Brain microvascular endothelial cell (primary cell): ENCODE measurements at places on chromosomes 7 and 10.
A peak's percentile ranks its signal among the peaks of the same experiment; 100 is the strongest.

- DNase-seq = no peak
These were observed 9.6 kb downstream of the IL2RA start for GRCh38 chr10:6052247-6053221.

DNA sequence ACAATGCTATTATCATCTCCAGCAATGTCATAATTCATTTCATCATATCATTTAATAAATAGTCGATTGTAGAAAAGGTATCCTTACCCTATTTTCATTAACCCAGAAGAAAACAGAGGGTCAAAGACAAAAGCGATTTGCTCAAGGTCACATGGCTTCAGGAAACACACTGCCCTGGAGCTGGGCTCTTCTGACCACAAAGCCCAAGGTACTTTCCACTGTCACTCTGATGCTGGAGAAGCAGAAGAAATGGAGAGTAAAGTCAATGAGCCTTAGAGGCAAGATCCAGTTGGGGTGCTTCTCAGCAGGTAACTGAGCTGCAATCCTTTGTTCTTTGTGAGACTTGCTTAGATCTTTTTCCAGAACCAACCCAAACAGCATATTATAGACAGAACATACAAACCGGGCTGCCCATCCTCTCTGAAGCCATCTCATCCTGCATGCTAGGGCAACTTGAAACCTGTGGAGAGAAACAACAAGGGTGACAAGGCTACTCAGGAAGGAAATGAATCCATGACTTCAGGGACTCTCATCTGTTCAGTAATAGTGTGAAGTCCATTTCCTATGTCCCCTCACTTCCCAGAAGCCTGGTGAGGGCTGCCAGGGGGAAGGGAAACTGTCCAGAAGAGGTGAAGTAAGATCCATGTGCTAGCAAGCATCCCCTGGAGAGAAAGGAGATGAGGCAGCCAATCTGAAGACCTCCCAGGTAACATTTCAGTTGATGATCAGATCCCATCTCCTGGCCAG, 148.6 kb upstream of the SVIL start:
- no peak for DNase-seq

- no peak for DNase-seq
These were observed 183.2 kb downstream of the ADK start for GRCh38 chr10:74334221-74334620.

- no peak for DNase-seq
These were observed 252.0 kb downstream of the ELMO1 start for GRCh38 chr7:37196676-37197075.

DNA sequence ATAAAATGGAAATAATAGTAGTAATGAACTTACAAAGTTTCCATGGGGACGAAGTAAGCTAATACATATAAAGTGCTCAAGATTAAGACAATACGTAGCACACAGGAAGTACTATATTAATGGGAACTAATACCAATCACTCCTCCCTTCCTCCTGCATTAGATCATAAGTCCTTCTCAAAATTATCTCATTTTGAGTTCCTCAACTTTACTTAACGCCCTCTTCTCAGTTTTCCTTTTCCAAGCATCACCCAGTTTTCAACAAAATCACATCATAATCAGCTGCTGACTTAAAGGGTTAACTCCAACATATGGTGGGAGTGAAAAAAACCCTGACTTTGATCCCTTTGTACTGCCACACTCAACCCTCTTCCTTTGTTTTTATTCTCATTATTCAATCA, 24.4 kb downstream of the JMJD1C start:
- DNase-seq = no peak

DNA sequence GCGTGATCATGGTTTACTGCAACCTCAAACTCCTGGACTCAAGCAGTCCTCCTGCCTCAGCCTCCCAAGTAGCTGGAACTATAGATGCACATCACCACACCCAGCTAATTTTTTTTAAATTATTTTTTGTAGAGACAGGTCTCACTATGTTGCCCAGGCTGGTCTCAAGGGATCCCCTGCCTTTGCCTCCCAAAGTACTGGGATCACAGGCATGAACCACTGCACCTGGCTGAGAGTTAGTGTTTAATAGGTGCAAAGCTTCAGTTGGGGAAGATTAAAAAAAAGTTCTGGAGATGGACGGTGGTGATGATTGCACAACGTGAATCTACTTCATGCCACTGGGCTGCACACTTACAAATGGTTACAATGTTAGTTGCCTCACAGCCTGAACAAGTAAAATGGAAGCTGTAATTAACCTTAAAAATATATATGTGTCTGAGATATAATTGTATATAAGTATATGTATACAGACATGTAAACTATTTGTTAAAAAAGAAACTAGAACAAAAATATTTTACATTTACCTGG, 106.4 kb upstream of the ZNF438 start:
- no peak for DNase-seq

DNA sequence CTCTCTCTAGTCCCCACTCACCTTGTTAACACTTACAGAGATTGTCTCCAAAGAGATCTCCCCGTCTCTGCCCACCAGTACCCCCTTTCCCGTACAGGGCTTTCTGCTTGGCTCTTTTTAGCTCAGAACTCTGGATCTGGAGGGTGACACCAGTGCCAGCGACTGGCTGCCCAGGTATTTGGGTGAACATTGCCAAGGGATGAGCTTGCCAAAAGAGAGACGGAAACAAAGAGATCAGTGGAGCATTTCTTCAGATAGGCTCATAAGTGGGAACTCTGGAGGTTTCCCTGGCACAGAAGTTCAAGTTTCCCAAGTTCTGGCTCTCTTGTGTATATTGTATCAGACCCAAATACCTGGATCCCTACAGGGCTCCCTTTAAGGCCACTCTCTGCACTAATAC, 30.0 kb downstream of the STRIP2 start:
- no peak for DNase-seq

- no peak for DNase-seq
These were observed 45.5 kb upstream of the GPAM start for GRCh38 chr10:112229096-112229495.

DNA sequence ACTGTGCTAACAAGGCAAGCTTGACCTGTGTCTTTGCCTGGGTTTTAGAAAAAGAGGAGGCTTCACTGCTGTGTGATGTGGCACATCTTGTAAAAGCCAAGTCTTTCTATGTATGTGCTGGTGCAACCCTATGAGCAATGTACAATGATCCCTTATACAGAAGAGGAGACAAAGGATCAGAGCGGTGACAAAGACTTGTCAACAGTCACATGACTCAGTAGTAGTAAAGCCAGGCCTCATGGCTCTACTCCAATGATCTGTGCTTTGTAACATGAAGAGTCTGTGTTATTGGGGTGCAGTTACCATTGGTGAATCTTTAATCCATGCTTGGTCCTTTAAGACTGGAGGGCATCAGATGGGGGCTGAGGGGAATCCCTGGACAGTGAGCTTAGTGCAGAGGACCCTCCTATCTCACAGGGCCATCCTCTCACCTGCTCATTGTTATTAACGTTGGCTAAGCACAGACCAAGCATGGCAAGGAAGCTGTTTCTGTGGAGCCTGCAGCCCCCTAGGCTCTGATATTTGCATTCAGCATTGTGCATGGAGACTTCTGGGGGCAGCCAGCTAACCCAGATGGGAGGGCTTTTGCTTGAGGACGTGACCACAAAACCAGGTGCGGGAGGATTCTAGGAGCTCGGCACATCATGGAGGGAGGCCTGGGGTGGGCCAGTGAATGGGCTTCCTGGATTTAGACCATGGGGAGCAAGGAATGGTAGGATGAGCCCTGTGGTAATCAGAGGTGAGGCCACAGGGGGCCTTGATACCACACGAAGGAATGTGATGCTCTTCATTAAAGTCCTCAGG, 308.8 kb upstream of the ZNF32 start:
- no peak for DNase-seq

- no peak for DNase-seq
These were observed 424.7 kb upstream of the FOXK1 start for GRCh38 chr7:4257146-4258111.

DNA sequence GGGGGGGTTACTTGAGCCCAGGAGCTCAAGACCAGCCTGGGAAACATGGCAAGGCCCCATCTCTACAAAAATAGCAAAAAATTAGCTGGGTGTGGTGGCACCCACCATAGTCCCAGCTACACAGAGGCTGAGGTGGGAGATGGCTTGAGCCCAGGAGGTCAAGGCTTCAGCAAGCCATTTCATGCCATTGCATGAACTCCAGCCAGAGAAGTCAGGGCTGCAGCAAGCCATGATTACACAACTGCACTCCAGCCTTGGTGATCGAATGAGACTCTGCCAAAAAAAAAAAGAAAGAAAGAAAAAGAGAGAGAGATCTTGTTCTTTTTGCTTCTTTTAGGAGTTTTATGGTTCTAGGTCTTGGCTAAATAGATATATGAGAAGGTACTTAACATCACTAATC, 200.2 kb upstream of the PHYHIPL start:
- no peak for DNase-seq

DNA sequence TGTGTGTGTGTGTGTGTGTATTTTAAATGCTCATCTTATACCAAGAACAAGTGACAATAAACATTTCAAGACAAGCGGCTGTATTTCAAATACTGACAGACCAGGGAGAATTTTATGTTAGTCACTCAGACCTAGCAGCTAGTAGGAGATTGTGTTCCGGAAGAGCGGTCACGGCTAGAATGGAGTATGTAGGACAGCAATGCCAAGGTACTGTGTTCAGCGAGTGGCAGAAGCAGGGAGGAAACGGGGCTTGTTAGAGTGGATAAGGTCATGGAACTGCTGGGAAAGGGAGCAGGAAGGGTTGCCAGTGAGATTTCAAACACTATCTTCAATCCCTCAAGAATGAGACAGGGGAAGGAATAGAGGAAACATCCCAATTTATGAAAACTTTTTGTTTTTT, 260.5 kb upstream of the PITRM1 start:
- no peak for DNase-seq

DNA sequence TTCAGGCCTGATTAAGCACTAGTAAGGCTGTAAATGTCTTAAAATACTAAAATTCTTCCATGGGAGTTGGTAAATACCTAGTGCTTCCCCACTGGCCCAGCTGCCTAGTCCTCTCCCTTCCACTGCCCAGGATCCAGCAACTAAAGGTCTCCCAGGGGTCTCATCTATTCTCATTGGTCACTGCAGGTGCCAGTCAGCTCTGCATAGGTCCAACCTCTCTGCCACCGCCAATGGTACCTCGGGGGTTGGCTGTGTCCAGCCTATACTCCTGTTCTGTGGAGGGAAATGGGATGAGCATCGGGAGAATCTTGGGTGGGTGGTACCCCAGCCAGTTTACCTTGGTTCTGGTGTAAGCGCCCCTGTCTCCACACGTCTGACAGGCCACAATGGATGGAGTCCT, 6.1 kb upstream of the CREB5 start:
- no peak for DNase-seq

DNA sequence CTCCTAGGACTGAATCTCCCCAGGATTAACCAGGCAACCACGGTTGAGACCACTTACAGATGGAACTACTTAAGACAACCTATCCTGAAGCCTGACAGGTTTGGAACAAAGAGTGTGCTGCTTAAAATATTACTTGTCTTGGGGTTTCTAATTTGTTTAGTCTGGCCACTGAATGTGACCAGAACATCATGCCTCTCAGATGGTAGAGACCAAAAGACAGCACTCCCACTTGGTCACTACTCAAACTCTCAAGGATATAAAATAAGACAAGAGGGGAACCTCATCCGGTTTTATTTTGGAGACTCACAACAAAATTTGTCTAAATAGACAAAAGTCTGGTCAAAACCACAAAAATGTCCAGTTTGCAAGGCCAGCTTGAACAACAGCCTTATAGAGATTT, 15.3 kb downstream of the MRPL32 start:
- no peak for DNase-seq

DNA sequence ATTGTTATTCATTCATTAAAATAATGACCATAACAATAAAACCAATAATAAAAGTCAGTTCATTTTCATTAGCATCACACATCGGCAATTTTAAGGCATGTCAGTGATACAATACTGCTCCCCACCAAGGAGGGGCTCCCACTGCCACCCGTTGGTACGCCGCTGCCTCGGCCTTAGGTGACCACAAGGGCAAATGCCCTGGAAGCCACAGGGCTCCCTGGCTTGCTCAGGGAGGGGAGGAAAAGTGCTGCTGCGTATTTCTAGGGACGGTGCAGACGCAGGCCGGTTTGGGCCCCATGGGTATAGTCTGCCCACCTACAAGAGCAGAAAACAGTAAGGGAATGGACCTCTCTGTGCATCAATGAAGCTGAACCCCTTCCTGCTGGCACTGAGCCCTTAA, 85.1 kb downstream of the SLIT1 start:
- DNase-seq = no peak

GRCh38 chr10:87691506-87692070, 31.9 kb downstream of the PAPSS2 start:
- no peak for DNase-seq

GRCh38 chr7:31096198-31096876, 44.2 kb downstream of the ADCYAP1R1 start:
- DNase-seq = no peak

DNA sequence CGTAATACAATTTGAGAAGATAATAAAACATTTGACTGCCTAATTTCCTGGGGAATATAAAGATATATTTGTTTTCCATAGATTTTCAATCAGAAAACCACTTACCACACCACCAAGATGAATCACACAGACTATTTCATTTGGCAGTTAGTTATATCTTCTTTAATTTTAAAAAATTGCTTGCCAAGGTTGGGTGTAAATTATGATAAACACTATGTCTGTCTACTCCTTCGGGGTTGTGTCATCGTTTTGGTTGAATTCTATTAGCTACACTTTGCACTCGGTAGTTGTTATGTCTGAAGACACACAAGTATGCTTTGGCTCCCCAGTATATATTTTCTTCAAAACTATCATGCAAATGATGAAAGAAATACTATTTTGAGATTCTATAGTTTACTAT, 594.8 kb upstream of the SEMA3D start:
- DNase-seq = no peak

DNA sequence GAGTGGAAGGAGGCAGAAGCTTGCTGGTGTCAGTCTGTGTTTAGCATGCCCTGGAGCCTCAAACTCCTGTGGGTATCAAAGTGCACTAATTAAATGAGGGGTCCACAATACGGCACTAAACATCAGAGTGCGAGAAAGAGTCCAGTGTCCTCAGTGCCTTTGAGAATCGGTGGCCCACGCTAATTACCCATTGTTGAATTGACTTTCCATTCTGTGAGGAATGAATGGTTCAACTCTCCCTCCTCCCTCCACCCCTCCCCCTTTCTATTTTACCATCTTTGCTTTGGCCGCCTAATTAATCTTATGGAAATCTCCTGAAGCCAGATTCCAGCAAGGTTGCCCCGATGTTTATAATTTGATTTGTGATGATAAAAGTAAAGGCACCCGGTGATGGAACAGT, 217.8 kb downstream of the TFEC start:
- DNase-seq = no peak

DNA sequence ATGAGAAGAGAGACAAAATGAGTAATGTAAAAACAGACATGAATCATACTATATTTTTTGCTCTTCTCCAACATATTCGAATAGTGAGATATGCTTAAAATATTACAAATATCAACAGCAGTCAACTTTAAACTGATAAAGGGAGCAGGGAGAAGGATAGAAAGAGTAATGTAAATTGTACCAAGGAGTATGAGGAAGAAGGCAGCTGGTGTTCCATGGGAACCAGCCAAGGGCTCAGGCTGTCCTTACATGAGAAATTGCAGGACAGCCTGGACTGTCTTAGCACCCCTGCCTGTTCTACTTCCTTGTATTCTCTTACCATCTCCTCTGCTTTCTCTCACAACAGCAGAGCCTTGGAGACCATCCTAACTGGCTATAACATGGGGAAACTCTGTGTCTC, 128.7 kb downstream of the TSPAN12 start:
- DNase-seq = peak; percentile 28
